Activated CD8-positive, alpha-beta memory T cell treated with anti-CD3 and anti-CD28 coated beads, Interleukin-2, amount 50 U/mL, for 4 hours (primary cell): ENCODE measurements at places on chromosomes 2 and 18.

GRCh38 chr2:140383781-140384180 lies 1603.6 kb upstream of the NXPH2 start:
- DNase-seq, result no peak

- no peak for DNase-seq
These were observed 277.7 kb upstream of the HNRNPA3 start for GRCh38 chr2:176934869-176935415.

GRCh38 chr18:22489704-22490103 lies 72.0 kb upstream of the CTAGE1 start:
- DNase-seq, result no peak

DNA sequence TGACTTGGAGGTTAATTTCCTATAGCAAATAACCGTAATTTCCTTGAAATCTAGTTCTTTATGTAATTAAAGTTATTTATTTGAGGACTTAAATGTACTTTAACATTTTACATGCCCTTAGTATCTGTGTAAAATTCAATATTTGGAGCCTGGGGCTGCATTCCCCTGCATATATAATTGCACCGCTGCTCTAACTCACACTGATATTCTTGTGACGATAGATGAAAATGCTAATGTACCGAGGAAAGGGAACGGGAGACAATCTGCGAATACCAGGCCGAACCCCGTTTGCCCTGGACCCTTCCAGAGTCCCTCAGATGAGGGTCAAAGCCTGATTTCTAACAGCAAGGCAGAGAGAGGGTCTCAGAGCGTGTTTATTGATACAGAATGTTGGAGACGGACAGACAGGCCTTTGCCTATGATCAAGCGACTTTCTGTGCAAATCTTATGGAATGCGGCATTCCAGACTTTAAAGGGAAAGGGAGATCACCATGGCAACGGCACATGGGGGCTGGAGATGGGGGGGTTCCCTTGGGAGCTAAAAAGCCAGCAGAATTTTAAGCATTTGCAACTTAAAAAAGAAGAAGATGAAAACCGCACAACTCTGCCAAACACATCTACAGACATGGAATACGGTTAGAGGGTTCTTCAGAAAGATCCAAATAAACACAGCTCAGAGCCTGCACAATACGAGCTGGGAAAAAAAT lies 57.6 kb upstream of the TWIST2 start:
- no peak for DNase-seq

- DNase-seq, result no peak
These were observed 28.1 kb downstream of the SLC1A4 start for GRCh38 chr2:65017335-65017734.

GRCh38 chr2:6887751-6888192 lies 10.2 kb downstream of the RSAD2 start:
- DNase-seq, result no peak

- DNase-seq, result no peak
These were observed 1.1 kb downstream of the DSC3 start for GRCh38 chr18:31041271-31042083.

GRCh38 chr2:234178330-234179030 lies 128.0 kb downstream of the SPP2 start:
- no peak for DNase-seq

DNA sequence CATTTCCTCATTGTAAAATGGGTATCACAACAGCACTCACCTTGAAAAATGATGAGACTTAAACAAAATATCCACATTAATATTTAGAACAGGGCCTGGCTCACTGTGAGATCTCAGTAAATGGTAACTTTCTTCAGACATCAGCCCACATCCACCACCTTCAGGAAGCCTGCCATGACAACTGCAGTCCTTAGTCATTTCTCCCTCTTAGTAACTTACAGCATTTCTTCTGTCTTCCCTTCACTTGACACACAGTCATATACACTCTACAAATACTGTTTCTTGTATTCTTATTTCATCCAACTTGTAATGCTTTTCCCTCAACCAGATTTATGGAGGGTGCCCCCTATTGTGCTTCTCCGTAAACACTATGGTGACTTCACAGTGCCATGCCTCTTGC lies 263.0 kb downstream of the ZNF516 start:
- DNase-seq, result no peak

DNA sequence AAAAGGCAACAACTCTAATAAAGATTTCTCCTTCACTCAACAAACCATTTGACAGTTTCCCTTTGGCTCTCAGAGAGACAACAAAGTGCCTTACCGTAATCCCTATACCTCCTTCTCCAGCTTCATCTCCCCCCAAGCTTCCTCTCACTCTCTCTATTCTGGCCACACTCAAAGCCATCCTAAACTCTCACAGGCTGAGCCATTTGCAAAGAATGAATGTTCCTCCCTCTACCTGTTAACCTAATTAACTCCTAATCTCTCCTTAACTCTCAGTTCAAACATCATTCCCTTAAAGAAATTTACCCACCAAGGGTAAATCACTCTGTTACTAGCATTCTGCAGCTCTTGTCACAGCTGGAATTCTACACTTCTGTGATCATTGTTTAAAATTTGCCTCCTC lies 38.2 kb downstream of the GFPT1 start:
- DNase-seq, result no peak

DNA sequence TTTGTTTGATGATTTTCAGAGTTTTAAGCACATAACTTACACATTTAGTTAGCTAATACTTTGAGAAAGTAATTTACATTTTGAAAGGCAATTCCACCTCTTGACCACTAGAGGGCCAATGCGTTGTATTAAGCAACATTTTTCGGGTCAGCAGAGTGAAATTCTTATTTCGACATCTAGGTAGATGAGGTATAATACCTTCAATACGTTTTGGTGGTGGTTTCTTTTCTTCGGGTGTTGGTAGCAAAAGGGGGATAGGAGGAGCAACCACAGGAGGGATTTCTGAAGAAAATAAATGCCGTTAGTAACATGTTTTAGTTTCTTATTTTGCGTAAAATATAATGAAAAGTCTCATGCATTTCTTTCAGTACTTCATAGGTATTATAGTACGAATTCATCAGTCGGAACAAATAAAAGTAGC lies 106.3 kb downstream of the TTN start:
- DNase-seq, result no peak
